ENCODE measurements at places on chromosomes 11 and 22. TPM values are rescaled to one million over a fixed set of nuclear protein-coding genes. Genes with fewer than 3 reads are reported as not detected.

- no peak for DNase-seq
Observed at GRCh38 chr11:43561832-43562231, 118.7 kb upstream of the HSD17B12 start.

- DNase-seq = no peak
Observed at GRCh38 chr22:40567106-40567505, 69.4 kb downstream of the MRTFA start.

ZFTA gene
- polyA plus RNA-seq = 48.8 TPM

SNX32 gene
- 6.3 TPM for polyA plus RNA-seq

MAP6 gene
- polyA plus RNA-seq = 20.1 TPM

ANGPTL5 gene
- 0.06 TPM for polyA plus RNA-seq

All from large intestine (tissue), 12 donors.